Stimulated activated CD8-positive, alpha-beta memory T cell treated with anti-CD3 and anti-CD28 coated beads, Interleukin-12 subunit alpha, Interleukin-12 subunit beta, amount 100 ng/mL, for 1 hour (primary cell): ENCODE measurements at places on chromosomes 2 and 18.

GRCh38 chr18:46400449-46400848, 256.6 kb downstream of the LOXHD1 start:
- no peak for DNase-seq

DNA sequence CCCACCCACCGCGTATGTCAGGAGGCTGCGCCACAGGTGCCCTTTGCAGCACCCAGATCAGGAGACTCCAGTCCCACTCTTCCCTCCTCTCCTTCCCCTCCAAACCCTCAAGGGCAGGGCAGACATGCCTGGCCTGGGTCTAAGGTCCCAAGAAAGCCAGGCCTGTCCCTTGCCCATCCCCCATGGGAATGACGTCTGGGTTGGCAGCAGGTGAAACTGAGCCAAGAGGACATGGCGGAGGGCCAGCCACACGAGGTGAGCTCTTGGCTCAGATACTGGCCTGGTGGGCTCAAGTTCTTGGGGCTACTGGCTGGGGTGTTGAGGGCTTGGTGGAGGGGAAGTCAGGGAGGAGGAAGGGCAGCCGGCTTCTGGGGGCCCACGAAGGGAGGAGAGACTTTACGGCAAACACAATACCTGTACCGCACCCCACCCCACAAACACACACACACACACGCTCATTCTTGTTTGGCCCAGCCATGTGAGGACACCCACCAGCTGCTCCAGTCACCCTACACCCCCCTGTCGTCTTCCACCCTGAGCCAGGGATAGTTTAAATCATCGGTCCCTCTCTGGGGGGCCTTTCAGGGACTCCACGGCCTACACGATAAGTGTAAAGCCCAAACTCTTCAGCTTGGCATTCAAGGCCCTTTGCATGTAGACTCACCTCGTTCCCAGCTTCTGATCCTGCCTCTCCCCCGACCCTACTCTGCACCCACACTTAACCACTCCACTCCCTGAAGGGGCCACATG, 24.1 kb upstream of the TNS1 start:
- no peak for DNase-seq

DNA sequence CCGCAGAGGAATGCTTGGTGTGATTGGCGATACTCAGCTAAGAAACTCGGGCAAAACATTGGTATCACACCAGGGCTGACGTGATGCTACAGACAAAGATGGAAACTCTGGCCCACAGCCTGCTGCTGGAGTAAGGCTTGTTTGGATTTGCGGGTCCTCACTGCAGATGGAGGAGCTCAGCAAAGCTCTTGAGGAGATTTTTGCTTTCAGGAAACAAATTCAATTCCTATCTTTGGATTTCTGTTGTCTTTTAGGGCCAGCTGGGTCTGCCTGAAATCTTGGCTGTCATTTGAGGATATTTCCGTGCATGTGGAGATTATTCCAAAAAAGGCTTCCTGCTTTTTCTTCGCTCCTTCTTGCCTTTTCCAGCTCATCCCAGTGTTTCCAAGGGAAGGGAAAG, 475.8 kb downstream of the TSN start:
- DNase-seq, result no peak

GRCh38 chr2:151051574-151052220, 210.0 kb downstream of the RBM43 start:
- DNase-seq, result no peak

- no peak for DNase-seq
These were observed 230.8 kb upstream of the VWC2L start for GRCh38 chr2:214180071-214180470.
